ENCODE measurements at places on chromosomes 7 and 10.

DNA sequence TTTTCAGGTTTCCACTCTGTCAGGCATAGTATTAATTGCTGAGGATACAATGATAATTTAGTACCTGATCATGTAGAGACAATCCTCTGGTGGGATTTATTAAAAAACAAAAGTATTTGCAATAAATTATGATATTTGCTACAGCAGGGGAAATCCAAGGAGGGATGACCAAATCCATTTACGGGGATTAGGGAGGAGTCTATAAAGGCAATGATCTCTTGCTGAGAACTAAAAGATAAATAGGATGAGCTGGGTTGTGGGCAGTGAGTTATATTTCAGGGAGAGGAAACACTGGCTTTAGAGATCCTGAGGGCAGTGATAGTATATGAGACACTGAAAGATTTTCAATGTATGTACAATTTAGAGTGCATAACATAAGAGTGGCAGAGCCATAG is 305.5 kb downstream of the GPR37 start:
- no peak for DNase-seq

DNA sequence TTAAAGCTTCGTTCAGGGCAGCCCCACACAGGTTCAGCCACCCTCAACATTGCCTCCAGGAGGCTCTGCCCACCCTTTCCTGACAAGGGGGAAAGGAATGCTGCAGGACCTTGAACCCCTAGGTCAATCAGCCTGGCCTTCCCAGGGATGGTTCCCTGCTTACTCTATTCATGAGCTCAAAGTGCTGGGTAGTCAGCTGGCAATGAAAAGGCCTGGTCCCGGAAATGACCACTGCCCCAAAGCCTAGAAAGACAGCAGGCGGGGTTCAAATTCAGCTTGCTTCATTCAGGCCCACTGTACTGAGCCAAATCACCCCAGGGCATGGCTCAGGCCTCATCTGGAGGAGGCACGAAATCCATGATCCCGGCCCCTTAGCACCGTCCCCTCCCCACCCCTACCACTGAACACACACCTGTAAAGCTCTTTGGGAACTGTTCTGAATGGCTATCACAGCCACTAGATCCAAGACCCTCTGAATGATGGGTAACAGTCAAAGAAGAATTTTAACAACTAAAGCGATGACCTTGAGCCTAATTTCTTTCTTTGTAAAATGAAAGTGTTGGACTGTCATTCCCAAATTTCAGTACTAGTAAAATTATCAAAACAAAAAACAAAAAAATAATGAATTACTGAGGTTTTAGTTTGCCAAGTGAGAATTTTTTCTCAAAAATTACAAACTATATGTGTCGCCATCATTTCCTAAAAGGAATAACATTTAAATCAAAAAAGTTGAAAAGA is 1.0 kb downstream of the URGCP start:
- no peak for DNase-seq

DNA sequence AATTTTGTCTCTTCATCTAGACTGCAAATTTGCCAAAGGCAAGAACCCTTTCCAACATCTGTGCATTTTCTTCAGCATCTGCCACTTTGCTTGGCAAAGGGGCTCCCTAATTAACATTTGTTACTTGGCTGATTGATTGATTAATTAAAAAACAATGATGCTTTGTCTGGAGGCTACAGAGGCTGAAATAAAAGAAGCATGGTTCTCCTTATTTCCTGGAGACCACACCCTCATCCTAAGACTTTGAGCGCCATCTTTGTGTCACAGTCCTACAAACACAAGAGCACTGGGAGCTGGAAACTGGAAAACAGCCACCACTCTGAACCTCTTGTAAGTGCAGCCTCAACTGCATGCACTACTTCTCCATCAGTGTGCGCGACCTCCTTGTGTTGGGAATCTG is 189.2 kb downstream of the C7orf25 start:
- no peak for DNase-seq

GRCh38 chr7:15647309-15647708 is 39.2 kb downstream of the MEOX2 start:
- no peak for DNase-seq

GRCh38 chr7:19061331-19061730 is 56.1 kb downstream of the TWIST1 start:
- DNase-seq = no peak

- DNase-seq = no peak
These were observed 189.4 kb upstream of the AHR start for GRCh38 chr7:17109020-17109419.

DNA sequence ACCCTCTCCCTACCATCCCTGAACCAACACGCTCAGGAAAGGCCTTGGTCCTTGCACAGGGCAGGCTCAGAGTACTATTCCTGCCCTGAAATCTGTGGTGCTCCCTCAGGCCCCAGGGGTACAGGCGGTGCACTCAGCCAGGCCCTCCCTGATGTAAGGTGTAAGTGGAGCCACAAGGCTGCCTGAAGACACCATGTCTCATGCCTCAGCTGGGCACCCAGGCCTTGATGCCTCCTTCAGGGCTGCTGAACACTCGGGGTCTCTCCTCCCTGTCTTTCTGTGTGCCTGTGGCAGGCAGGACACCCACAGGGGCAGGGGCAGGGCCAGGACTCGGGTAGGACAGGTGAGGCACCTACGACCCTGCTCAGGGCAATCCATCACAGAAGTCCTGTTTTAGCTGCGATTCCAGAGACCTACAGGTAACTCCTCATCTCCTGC is 22.9 kb upstream of the ANTXRL start:
- DNase-seq = no peak

- no peak for DNase-seq
These were observed 4.3 kb upstream of the UCN3 start for GRCh38 chr10:5360318-5360915.

DNA sequence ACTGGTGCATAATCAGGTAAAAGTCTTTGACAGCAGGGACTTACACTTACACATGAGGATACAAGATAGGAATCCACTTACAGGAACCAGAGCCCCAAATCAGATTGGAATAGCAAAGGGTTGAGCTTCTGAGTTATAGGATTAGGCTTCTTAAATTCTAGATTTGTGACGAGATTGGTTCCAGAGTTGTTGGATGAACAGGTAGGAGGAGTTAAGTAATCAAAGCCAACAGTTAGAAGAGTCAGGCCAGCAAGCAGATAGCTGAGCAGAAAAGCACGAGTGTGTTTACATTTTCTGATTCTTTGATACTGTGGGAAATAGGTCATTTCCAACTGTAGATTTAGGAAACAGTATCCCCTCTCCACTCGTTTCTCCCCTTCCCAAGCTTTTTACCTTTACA is 167.0 kb downstream of the MDFIC start:
- no peak for DNase-seq

- no peak for DNase-seq
These were observed 34.1 kb upstream of the NUB1 start for GRCh38 chr7:151307536-151307935.

GRCh38 chr10:124799211-124799610 is 2.4 kb upstream of the ABRAXAS2 start:
- no peak for DNase-seq

DNA sequence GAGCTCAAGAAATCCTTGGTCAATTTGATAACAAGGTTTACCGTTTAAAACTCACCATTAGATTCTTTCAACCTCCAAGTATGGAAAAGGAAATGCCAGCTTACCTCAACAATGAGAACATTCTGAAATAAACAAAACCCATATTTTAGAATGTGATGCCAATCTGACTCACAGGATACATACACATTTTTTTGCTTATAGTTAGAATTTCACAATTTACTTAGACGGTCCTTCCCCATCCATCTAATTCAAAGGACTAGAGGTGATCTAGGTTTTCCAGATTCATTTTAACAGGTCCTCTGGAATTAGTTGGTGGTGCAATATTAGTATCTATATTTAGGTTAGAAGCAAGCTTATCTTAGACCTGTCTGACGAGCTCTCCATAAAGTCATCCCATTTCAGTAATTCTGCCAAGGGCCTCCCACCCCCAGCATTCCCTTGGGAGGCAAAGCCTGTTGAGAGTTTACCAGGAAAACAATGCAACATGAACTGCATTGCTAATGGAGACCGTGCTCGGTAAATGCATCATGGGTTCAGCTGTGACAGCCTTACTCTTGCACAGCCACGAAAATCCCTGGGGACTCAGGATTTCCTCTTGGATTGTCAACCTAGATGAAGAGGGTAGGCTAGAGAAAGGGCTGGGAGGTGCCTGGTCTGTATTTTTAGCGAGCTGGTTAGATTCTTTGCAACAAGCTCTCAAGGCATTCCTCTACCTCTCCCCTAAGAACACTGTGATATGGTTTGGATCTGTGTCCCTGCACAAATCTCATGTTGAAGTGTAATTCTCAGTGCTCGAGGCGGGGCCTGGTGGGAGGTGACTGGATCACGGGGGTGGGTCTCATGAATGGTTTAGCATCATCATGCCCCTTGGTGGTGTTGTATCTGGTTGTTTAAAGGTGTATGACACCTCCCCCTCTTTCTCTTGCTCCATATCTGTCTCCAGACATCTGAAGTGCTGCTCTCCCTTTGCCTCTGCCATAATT is 93.8 kb downstream of the PRTFDC1 start:
- no peak for DNase-seq

DNA sequence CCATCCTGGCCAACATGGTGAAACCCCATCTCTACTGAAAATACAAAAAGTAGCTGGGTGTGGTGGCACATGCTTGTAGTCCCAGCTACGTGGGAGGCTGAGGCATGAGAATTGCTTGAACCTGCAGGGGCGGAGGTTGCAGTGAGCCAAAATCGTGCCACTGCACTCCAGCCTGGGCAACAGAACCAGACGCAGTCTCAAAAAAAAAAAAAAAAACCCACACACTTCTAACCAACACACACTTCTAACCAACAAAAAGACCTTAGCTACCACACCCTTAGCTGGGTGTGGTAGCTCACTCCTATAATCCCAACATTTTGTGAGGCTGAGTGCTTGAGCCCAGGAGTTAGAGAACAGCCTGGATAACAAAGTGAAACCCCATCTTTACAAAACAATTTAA is 33.9 kb upstream of the SPOCK2 start:
- no peak for DNase-seq

- DNase-seq = no peak
These were observed 14.8 kb upstream of the LSM8 start for GRCh38 chr7:118169146-118169545.

- DNase-seq = no peak
These were observed 218.5 kb upstream of the KLF6 start for GRCh38 chr10:4003348-4003973.

GRCh38 chr7:39271402-39271801 is 293.7 kb downstream of the POU6F2 start:
- no peak for DNase-seq

- DNase-seq = no peak
These were observed 701.2 kb upstream of the SORCS1 start for GRCh38 chr10:107865691-107866090.

DNA sequence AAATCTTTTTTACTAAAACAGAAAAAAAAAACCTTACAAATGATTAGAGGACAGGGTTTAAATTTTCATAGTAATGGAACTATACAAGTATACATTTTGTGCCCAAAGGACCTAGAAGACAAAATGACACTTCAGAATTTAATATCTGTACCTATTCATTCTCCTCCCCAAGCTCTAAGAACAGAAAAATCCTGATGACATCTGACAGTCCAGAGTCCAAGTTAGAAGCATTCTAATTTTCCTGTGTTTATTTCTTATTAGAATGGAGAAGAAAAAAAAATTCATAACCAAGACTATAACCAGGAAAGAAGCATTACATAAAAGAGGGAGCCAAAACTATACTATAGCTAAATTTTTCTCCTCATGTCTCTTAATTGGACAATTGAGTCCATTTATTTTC is 138.9 kb upstream of the SLC13A1 start:
- no peak for DNase-seq

DNA sequence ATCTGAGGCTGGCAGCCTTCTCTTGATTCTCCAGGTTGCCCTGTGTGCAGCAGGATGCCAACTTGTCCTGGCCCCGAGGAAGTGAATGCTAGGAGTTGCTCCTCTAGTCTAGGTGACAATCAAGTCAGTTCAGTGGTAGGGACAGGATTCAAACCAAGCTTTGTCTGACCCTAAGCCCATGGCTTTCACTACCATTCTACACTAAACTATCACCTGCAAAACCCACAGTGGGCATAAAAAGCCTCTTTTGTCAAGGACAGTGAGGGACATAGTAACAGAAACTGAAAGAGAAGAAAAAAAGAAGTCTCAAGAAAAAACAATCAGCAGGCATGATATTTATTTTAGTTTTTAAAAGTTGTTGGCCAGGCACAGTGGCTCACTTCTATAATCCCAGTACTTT is 33.5 kb downstream of the KCNMA1 start:
- no peak for DNase-seq

- DNase-seq = no peak
These were observed 38.0 kb downstream of the CYTH3 start for GRCh38 chr7:6234384-6234783.

DNA sequence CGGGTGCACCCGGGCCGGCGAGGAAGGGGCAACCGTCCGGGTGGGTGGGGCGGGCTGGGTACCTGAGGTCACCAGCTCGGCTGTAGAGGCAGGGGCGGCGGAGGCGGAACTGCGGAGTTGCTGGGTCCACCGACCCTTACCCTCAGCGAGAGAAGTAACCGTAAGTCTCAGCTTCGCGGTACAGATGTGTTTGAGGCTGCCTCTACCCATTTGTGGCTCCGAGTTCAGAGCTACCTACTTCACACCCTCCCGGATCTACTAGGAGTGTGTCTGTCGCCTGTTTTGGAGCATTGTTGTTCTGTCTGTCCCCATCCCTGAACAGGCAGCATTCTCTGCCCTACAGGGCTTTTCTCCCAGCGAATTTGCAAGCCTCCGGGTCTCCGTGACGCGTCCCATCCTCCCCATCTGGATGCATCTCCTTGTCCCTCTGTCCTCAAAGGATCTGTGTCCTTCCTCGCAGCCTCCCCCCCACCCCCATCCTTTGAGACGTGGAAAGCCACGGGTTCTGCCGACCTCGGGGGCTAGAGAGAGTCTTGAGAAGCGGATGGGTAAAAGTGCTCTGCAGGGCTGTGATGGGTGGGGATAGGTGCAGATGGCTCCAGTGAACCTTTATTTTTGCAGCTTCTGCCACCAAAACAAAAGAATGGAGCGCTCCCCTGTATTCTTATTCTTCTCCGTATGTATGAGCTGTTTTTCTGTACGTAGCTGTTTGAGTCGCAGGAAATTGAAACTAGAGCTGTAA is 757 bp downstream of the ANKIB1 start:
- DNase-seq = peak; percentile 50

DNA sequence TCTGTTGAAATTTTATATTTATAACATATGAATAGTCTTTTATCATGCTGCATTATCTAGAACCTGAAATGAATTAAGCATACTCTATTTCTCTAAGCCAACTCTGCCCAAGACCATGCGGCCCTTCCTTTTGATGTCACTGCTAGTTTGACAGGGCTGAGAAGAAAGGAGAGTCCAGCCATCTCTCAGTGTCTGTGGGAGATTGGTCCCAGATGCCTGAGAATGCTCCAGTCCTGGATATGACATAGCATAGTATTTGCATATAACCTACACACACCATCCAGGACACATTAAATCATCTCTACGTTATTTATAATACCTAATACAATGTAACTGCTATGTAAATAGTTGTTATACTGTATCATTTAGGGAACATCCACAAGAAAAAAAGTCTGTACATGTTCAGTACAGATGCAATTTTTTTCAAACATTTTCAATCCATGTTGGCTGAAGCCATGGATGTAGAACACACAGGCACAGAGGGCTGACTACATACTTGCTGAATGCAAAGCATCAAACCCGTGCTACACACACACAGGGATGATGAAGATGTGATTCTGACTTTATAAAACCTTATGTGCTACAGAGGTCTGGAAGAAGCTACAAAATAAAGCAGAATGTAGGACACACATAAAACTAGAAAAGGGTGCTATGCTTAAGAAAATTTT is 315.4 kb downstream of the PARD3 start:
- no peak for DNase-seq

Data from CD8-positive, alpha-beta memory T cell (primary cell).